ENCODE measurements at places on chromosomes 12 and 14.

DNA sequence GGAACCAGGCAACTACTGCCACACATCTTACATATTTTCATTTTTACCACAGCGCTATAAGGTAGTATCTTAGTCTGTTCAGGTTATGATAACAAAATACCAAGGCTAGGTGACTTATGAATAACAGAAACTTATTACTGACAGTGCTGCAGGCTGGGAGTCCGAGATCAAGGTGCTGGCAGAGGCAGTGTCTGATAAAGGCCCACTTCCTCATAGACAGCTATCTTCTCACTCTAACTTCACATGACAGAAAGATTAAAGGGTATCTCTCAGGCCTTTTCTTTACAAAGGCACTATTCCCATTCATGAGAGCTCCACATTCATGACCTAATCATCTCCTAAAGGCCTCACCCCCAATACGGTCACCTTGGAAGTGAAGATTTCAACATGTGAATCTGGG lies 59.8 kb upstream of the MDM1 start:
- DNase-seq, result no peak

DNA sequence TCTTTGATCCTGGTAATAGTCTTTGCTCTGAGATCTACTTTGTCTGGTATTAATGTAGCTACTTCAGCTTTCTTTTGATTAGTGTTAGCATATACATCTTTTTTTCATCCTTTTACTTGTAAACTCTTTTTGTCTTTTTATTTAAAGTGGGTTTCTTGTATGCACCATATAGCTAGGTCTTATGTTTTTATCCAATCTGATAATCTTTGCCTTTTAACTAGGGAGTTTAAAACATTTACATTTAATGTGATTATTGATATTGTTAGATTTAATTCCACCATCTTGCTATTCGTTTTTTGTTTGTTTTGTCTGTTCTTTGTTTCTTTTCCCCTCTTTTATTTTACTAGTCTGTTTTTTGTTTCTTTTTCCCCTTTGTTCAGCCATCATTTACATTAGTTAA lies 6.0 kb downstream of the CGRRF1 start:
- no peak for DNase-seq

DNA sequence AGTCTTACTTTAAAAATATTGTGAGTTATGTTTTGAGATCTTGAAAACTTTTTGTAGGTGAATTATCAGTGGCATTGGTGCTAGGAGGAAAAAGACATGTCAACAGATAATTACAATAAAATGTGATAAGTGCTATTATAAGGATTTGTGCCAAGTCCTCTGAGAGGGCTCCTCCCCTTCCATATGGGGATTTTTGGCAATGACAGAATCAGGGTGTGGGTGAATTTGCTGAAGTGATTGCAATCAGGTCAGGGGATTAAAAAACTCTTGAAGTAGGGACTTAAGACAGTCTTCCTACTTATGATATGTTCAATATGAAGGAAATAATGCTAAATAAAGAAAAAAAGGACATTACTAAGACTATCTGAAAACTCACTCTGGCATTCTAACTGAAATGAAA lies 122.5 kb downstream of the SLC15A5 start:
- DNase-seq, result no peak

DNA sequence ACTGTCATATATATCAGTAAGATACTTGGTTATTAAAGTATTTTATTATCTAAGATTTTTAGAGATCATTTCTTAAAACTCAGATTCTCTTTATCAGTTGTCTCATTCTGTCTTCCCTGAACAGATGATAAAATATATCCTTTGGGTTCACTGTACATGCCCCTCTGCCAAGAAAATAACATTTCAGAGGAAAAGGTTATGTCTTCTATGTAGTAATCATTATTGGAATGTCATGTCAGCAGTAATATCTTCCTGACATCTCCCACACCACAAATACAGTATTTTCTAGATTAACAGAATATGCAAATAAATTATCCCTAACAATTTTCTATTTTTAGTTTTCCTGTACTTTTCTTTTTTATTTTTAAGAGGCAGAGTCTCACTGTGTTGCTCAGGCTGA lies 26.0 kb downstream of the BTBD7 start:
- no peak for DNase-seq

GRCh38 chr12:49973361-49973830 lies 649 bp downstream of the AQP6 start:
- DNase-seq, result no peak

GRCh38 chr12:11947213-11947612 lies 123.5 kb upstream of the BCL2L14 start:
- no peak for DNase-seq

DNA sequence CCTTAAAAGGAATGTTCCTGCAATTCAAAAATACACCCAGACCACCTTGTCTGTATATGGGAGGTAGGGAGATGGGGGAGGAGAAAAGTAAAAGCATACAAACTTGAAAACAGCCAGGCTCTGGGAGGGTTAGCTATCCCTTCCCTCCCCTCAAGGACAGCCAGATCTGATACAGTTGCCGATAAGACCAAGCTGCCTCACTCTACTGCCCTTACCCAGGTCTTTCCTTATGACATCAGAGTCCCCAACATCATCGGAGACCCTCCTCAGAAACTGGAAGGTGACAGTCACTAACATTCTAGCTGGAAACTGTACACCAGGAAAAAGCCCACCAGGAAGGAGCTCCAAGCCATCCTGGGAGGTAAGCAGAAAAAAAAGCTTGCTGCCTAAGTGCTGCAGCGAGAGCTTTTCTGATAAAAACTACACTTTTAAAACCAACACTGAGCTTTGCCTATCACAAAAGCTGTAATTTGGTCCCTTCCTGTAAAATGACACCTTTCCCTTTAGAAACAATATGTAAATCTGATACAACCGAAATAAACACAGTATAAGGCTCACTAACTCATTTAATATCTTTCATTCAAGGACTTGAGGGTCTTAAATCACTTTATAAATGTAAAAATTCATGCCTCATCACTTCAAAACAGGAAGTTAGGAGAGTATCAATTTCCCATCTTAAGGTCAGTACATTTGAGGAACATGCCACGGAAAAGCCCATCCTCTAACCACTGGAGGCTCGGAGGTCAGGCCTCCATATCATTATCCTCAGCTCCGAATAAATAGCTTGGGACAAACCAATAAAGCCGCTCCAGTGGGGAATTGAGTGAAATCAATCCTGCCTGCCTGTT lies 20.4 kb upstream of the PLEKHH1 start:
- no peak for DNase-seq
